Hepatocyte (in vitro differentiated cells): ENCODE measurements at places on chromosomes 5 and 9. TPM values are rescaled to one million over a fixed set of nuclear protein-coding genes. Genes with fewer than 3 reads are reported as not detected.
A peak's percentile ranks its signal among the peaks of the same experiment; 100 is the strongest.

Gene NFIL3
- total RNA-seq: 69.6 and 71.4 TPM in 2 replicates

Gene FOXD4L4
- 0.12 TPM in 1 of 2 replicates, not detected in the other for total RNA-seq

Gene IL11RA
- 69.4 and 74.6 TPM in 2 replicates for total RNA-seq

Gene OBP2B
- total RNA-seq: not detected in 2 replicates

Gene S1PR3
- total RNA-seq: 46.1 and 48.6 TPM in 2 replicates

- DNase-seq: no peak
- H3K4me1 ChIP-seq: no peaks in the 10 kb centered on the region
- no peaks in the 10 kb centered on the region for H3K27me3 ChIP-seq
- no peak overlapping the region for H3K4me3 ChIP-seq
- no peaks in the 10 kb centered on the region for H3K36me3 ChIP-seq
Measured at GRCh38 chr5:139611703-139612584, 36.2 kb upstream of the CXXC5 start.

DNA sequence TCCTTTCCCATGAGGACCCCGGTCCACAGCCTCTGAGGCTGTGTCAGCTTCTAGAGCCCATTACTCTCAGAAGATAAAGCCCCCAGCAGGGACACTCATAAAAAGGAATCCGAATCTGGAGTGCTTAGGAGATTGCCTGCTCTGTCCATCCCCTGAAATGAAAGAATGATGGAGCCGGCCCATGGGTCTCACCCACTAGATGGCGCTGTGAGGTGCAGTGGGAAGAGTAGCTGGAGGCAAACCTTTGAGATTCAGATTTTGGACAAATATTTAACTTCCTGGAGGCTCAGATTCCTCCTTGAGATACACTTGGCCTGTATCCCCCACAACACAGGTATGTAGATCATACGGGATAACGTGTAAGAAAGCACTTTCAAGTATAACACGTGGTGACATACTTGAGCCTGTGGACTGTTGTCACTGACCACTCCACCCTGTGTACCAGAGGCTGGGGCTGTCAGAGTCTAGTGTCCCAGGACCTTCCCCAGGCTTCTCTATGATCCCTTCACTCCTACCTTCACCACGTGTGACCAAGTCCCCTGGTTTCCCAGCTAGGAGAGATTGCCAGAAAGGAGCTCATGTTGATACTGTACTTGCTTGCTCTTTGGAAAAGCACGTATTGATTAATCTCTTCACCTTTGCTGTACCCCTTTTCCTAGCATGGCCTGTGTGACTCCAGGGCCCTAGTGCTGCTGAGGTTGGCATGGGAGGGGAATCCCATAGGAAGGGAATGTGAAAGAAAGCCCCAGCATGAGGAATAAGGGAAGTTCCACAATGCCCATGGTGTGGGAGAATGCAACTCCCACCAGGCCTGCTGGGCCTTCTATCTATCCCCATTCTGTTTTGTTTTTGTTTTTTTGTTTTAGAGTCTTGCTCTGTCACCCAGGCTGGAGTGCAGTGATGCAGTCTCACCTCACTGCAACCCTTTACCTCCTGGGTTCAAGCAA lies 32.1 kb downstream of the TRMO start:
- no peak overlapping the region for H3K4me3 ChIP-seq
- no peaks in the 10 kb centered on the region for H3K4me1 ChIP-seq
- no peaks in the 10 kb centered on the region for H3K27me3 ChIP-seq
- no peak overlapping the region for H3K27ac ChIP-seq

GRCh38 chr5:67360047-67360446 lies 163.4 kb upstream of the CD180 start:
- no peak for DNase-seq
- no peaks in the 10 kb centered on the region for H3K4me1 ChIP-seq
- no peaks in the 10 kb centered on the region for H3K36me3 ChIP-seq
- no peak overlapping the region for H3K27ac ChIP-seq

DNA sequence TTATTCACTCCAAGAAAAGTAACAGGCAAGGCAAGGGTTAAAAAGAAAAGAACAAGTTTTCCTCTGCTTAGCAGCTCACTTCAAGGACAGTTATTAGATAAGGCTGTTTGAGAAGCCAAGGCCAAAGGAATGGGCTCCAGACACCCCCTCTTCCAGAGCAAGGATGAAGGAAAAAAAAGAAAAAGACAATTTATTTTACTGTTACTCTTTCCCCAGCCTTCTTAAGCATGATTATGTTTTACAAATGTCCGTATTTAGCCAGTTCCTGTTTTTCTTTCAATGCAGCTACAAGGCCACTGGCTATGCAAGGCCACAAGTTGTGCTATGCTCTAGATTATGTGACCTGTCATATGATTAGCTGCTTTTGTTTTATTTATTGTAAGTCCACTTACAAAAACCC lies 106.5 kb upstream of the SIMC1 start:
- no peaks in the 10 kb centered on the region for H3K27me3 ChIP-seq
- H3K4me1 ChIP-seq: peaks cover 9% of the 10 kb centered on the region
- no peak for DNase-seq
- no peaks in the 10 kb centered on the region for H3K36me3 ChIP-seq
- H3K4me3 ChIP-seq: no peak overlapping the region

DNA sequence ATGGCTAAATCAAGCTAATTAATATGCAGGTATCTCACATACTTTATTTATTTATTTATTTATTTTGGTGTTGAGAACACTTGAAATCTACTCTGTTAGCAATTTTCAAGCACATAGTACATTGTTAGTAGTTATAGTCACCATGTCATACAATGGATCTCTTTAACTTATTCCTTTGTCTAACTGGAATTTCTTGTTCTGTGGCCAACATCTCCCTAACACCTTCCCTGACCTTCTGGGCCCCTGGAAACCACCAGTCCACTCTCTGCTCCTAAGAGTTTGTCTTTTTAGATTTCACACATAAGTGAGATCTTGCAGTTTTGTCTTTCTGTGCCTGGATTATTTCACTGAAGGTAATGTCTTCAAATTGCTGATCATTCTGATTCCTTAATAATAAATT lies 229.1 kb downstream of the SEMA5A start:
- no peak overlapping the region for H3K4me3 ChIP-seq
- no peak overlapping the region for H3K27ac ChIP-seq
- H3K4me1 ChIP-seq: no peaks in the 10 kb centered on the region
- H3K27me3 ChIP-seq: no peaks in the 10 kb centered on the region
- no peak for DNase-seq

DNA sequence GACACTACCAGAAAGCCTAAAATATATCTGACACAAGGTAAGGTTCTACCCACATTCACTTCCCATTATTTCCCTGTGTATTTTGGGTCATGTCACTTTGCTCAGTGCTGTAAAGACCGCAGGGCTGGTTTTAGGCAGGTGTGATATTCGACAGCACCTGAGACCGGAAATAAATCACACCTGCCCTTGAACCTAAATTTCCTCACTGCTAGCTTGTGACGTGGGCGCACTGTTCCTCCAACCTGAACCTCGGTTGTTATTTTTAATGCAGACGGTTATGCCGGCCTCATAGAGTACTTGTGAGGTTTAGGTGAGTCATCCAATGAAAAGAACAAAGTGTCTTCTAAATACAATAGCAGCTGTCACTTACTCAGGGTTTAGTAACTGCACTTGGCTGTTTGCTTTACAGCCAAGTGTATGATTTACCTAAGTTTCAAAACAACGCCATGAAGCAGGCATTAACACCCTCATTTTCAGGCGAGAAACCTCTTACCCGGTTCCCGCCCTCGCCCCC lies 20.7 kb upstream of the ZNF782 start:
- H3K36me3 ChIP-seq: no peaks in the 10 kb centered on the region
- peak overlapping the region; percentile 46 for H3K4me3 ChIP-seq
- H3K4me1 ChIP-seq: no peaks in the 10 kb centered on the region
- H3K27me3 ChIP-seq: no peaks in the 10 kb centered on the region
- H3K27ac ChIP-seq: peak overlapping the region; percentile 89
